ENCODE measurements at places on chromosomes 2 and 18.

DNA sequence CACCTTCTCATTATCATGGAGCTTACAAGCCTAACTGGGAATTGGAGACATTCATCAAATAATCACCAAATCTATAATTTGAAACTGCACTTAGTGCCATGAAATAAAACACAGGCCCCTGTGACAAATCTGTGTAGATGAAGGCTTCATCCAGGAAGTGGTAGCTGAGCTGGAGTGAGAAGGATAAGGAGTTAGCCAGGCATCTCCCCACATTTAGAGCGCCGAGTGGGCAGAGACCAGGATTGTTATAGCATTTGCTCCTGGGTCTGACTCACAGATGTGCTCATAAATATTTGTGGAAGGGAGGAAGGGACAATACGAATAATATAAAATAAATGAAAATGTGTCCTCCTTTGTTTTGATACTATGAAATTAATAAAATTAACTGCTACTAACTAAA, 2.5 kb upstream of the MAT2A start:
- H3K4me1 ChIP-seq: peaks cover 24% of the 10 kb centered on the region
- H3K27me3 ChIP-seq: no peaks in the 10 kb centered on the region
- no peak overlapping the region for H3K4me3 ChIP-seq
- H3K27ac ChIP-seq: no peak overlapping the region
- H3K36me3 ChIP-seq: peaks cover 33% of the 10 kb centered on the region

- H3K27me3 ChIP-seq: no peaks in the 10 kb centered on the region
- DNase-seq: no peak
- H3K4me1 ChIP-seq: no peaks in the 10 kb centered on the region
- H3K36me3 ChIP-seq: no peaks in the 10 kb centered on the region
Observed at GRCh38 chr2:152543717-152544116, 173.5 kb downstream of the PRPF40A start.

GRCh38 chr2:216142540-216142939, 33.4 kb downstream of the XRCC5 start:
- H3K27me3 ChIP-seq: no peaks in the 10 kb centered on the region
- peak overlapping the region; percentile 46 for H3K27ac ChIP-seq
- peaks cover 69% of the 10 kb centered on the region for H3K36me3 ChIP-seq
- peaks cover 32% of the 10 kb centered on the region for H3K4me1 ChIP-seq
- no peak overlapping the region for H3K4me3 ChIP-seq

- H3K36me3 ChIP-seq: no peaks in the 10 kb centered on the region
- peaks cover 11% of the 10 kb centered on the region for H3K27me3 ChIP-seq
- no peaks in the 10 kb centered on the region for H3K4me1 ChIP-seq
- H3K27ac ChIP-seq: no peak overlapping the region
Observed at GRCh38 chr2:209960676-209961630, 41.5 kb upstream of the RPE start.

DNA sequence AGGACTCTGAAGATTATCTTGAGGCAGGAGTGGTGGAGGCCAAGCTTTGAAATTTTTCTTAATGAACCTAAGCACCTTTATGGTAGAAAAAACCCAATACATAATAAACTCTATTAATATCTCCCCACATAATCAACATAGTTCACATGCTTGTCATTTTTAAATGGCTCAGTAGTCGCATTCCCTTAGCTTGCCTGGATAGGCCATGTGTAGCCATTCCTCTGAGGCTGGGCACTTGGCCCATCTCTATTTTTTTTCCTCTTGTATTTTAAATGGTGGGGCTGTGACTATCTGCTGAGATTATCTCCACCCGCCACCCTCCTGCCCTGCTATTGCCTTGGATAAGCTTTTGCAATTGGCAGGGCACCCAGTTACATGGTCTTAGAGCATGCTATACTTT, 143.1 kb downstream of the FHOD3 start:
- H3K27ac ChIP-seq: no peak overlapping the region
- peaks cover 6% of the 10 kb centered on the region for H3K27me3 ChIP-seq
- no peak for DNase-seq

GRCh38 chr2:237919593-237919992, 47.2 kb upstream of the UBE2F start:
- no peak overlapping the region for H3K4me3 ChIP-seq
- DNase-seq: no peak
- peaks cover 7% of the 10 kb centered on the region for H3K4me1 ChIP-seq
- no peak overlapping the region for H3K27ac ChIP-seq

- H3K4me3 ChIP-seq: no peak overlapping the region
- no peaks in the 10 kb centered on the region for H3K36me3 ChIP-seq
- H3K27me3 ChIP-seq: peaks cover 26% of the 10 kb centered on the region
- no peak for DNase-seq
- H3K4me1 ChIP-seq: no peaks in the 10 kb centered on the region
Observed at GRCh38 chr2:37902991-37903390, 22.1 kb upstream of the RMDN2 start.

GRCh38 chr2:15582710-15583357, 8.8 kb upstream of the DDX1 start:
- H3K4me3 ChIP-seq: no peak overlapping the region
- no peaks in the 10 kb centered on the region for H3K36me3 ChIP-seq
- H3K4me1 ChIP-seq: no peaks in the 10 kb centered on the region
- H3K27me3 ChIP-seq: no peaks in the 10 kb centered on the region
- no peak overlapping the region for H3K27ac ChIP-seq
- no peak for DNase-seq

- H3K27me3 ChIP-seq: no peaks in the 10 kb centered on the region
- H3K4me3 ChIP-seq: no peak overlapping the region
- DNase-seq: no peak
- H3K36me3 ChIP-seq: no peaks in the 10 kb centered on the region
Observed at GRCh38 chr2:237121321-237121720, 35.6 kb downstream of the COPS8 start.

DNA sequence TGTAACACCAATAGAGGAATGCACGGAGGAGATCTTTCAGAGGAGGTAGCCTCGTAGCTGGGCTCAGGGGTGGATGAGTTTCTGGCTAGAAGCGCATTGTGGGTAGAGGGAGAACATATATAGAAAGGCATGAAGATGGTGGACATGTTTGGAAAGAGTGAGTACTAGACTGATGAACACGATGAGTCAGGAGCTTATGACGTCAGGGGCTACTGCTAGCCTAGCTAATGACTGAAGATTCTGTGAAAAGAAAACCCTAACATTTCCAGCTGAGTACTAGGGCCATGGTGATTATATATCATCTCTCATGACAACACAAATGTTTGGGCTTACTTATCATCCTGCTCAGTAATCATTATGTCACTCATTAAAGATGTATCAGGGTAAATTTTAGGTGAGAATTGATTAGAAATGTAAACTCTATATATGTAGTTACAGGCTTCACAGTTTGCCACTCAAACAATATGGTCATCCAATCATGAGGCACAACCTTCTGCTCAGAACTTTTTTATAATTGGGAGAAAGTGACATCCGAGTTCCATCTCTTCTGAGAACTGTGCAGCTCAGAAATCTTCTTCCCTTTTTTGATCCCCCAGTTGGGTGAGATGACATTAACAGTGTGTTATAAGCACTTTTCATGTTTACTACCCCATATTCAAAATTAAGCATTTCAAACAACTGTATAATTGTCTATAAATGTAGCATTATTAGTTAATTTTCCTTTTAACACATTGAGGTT, 22.2 kb upstream of the IL1RN start:
- H3K27ac ChIP-seq: peak overlapping the region; percentile 100
- H3K27me3 ChIP-seq: no peaks in the 10 kb centered on the region
- DNase-seq: no peak
- peaks cover 47% of the 10 kb centered on the region for H3K36me3 ChIP-seq
- H3K4me3 ChIP-seq: no peak overlapping the region

- no peak overlapping the region for H3K27ac ChIP-seq
- peaks cover 35% of the 10 kb centered on the region for H3K27me3 ChIP-seq
- H3K36me3 ChIP-seq: no peaks in the 10 kb centered on the region
- no peak overlapping the region for H3K4me3 ChIP-seq
Observed at GRCh38 chr2:235666213-235666781, 172.5 kb downstream of the AGAP1 start.

- no peak overlapping the region for H3K4me3 ChIP-seq
- H3K4me1 ChIP-seq: no peaks in the 10 kb centered on the region
- DNase-seq: no peak
- H3K36me3 ChIP-seq: peaks cover 2% of the 10 kb centered on the region
Observed at GRCh38 chr2:46647766-46648742, 168.7 kb downstream of the TMEM247 start.

GRCh38 chr2:33034784-33035183, 88.0 kb downstream of the LTBP1 start:
- no peaks in the 10 kb centered on the region for H3K36me3 ChIP-seq
- no peak overlapping the region for H3K27ac ChIP-seq
- peaks cover 15% of the 10 kb centered on the region for H3K27me3 ChIP-seq
- H3K4me1 ChIP-seq: no peaks in the 10 kb centered on the region
- DNase-seq: no peak

DNA sequence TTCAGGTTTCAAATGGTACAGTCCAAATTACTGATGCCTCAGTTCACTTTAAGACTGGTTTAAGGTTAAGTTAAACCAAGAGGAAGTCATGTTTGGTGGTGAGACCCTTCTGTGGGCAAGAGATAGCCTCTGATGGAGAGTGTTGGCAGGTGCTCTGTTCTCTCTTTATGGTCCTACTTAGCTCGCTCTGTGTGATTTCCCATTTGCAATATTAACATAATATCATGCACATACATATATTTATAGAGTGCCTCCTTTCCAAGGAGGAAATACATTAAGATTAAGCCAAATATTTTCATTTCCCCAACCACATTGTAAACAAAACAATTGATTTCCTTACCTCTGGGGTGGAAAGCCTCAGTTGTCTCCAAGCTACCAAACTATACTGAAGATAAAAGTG, 222.4 kb downstream of the PIK3C3 start:
- H3K36me3 ChIP-seq: no peaks in the 10 kb centered on the region
- DNase-seq: no peak
- no peak overlapping the region for H3K4me3 ChIP-seq
- H3K27ac ChIP-seq: no peak overlapping the region

- H3K4me1 ChIP-seq: no peaks in the 10 kb centered on the region
- peaks cover 13% of the 10 kb centered on the region for H3K27me3 ChIP-seq
- no peak overlapping the region for H3K27ac ChIP-seq
- no peak overlapping the region for H3K4me3 ChIP-seq
- no peaks in the 10 kb centered on the region for H3K36me3 ChIP-seq
Observed at GRCh38 chr2:128406736-128407554, 88.3 kb upstream of the HS6ST1 start.

- DNase-seq: no peak
- H3K4me3 ChIP-seq: no peak overlapping the region
- no peaks in the 10 kb centered on the region for H3K4me1 ChIP-seq
- H3K27me3 ChIP-seq: peaks cover 4% of the 10 kb centered on the region
Observed at GRCh38 chr2:160603771-160604510, 110.3 kb upstream of the RBMS1 start.

- peaks cover 11% of the 10 kb centered on the region for H3K27me3 ChIP-seq
- H3K27ac ChIP-seq: no peak overlapping the region
- H3K4me1 ChIP-seq: no peaks in the 10 kb centered on the region
- H3K4me3 ChIP-seq: no peak overlapping the region
Observed at GRCh38 chr2:44970846-44971450, 29.4 kb downstream of the SIX3 start.

DNA sequence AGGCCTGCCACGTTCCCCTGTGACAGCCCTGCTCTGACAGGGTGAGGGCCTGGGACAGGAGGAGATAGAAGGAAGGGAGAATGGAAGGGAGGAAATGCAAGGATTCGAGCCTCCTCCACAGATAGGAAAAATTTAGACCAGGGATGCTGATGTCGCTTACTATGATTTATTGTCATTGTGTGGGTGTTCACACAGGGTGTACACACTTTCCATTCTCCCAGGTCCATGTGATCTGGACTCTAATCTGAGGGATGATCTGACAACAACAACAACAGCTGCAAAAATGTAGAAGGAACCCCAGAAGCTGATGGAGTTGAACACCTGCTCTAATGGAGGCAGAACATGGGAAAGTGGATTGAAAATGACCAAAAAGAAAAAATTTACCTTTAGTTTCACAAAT, 231.7 kb upstream of the TNP1 start:
- peaks cover 7% of the 10 kb centered on the region for H3K27me3 ChIP-seq
- H3K4me3 ChIP-seq: no peak overlapping the region
- H3K4me1 ChIP-seq: peaks cover 52% of the 10 kb centered on the region
- H3K36me3 ChIP-seq: no peaks in the 10 kb centered on the region
- no peak for DNase-seq

- no peaks in the 10 kb centered on the region for H3K4me1 ChIP-seq
- H3K27me3 ChIP-seq: no peaks in the 10 kb centered on the region
- DNase-seq: no peak
- no peaks in the 10 kb centered on the region for H3K36me3 ChIP-seq
- no peak overlapping the region for H3K27ac ChIP-seq
Observed at GRCh38 chr2:107364361-107364950, 462.2 kb upstream of the RGPD4 start.
